ENCODE measurements at places on chromosomes 2 and 18.

DNA sequence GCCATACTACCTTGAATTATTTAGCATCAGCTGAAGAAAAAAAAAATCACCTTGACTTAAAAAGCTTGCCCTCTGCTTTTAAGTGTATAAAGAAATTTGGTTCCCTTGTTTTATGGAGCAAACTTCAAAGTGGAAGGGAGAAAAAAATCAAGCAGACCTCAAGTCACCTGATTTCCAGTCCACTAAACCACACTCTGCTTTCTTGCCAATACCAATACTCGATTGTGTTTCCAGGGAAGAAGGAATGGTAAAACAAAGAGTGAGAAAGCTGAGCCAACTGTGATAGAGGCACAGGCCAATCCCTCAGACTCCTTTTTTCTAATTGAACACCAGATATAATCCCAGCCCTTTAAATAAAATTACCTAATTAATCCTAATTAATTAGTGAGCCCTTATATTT is 587.3 kb downstream of the ARHGAP15 start:
- DNase-seq = no peak

DNA sequence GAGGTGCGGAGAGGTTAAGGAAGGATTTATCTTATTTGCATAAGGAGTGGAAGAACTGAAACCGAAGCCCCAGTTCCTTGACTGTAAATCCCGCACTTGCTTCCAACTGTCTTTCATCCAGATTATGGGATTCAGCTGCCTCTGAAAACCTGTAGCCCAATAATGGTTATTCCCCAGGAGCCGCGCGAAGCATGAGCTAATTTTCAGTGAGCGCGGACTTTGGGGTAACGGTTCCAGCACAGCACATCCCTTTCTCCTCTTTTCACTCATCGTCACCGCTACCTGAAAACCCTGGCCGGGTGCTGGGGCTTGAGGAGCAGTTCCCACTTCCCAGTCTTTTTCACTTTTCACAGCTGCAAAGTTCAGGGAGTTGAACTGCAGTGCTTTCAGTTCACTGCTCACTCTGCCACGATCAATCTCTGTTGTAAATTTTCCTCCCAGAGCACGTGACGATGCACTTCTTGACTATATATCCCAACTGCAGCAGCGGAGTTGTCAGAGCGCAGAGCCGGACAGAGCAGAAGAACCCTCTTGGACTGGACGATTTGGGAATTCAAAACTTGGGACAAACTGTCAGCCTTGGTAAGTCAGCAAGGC is at the start of gene KCNE4:
Gene KCNE4 (plus strand): TSS at position 498 of the 597 bp plus-strand sequence. CDS start 641 bp downstream, outside the sequence.
- no peak for DNase-seq

DNA sequence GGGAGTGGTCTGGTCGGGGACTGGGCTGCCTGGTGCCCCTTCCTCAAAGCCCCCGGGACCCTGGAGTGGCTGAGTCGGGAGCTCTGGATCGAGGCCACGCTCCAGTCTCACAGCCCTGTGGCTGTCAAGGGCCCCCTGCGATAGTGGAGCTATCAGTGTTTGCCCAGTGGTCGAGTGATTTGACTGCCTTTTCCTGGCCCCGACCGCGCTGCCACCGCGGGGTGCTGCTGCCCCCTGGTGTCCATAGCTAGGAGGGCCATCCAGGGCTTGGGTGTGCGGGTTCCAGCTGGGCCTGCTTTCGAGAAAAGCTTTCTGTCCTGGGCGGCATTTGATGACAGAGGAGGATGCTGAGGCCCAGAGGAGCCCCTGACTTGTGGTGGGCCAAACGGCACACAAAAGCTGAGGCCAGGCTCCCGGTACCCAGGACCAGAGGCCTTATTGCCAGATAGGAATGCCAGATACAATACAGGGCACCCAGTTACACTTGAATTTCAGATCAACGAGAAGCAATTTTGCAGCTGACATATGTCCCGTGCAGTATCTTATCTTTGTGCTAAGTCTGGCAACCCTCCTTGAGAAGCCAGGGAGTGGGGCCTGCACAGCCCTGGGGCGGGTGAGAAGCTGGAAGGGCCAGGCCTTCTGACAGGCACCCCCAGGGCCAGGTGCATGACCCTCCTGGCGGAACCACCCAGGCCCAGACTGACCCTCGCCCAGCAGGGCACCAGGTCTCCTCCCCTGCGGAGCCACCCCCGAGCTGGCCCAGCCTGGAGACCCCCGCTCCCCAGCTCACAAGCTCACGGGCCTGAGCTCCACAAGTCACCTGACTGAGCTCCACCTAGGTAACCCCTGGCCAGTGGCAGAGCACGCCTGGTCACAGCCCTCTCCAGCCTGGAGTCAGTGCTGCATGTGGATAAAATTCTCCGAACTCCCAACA is 13.0 kb downstream of the ODC1 start:
- no peak for DNase-seq

DNA sequence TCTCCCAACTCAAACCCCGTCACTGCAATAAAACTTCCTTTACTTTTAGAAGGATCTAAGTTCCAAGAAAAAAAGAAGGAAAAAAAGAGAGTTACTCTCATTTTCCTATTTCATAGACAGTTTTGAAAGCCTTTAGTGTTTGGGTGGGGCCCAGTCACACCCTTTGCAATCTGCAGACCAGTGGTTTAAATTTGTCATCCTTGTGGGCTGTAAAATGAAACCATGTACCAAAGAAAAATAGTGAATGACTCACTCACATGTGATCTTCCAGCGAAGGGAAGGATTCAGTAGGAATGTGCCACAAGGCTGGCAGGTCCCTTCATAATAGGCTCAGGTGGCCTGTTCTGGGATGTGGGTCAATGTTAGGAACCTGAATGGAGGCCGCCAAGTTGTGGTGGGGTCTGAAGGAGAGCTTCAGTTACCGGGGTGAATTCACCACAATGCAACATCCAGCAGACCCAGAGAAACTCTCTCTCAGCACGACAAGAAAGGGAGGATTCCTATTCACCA is 28.3 kb downstream of the ANXA4 start:
- no peak for DNase-seq

DNA sequence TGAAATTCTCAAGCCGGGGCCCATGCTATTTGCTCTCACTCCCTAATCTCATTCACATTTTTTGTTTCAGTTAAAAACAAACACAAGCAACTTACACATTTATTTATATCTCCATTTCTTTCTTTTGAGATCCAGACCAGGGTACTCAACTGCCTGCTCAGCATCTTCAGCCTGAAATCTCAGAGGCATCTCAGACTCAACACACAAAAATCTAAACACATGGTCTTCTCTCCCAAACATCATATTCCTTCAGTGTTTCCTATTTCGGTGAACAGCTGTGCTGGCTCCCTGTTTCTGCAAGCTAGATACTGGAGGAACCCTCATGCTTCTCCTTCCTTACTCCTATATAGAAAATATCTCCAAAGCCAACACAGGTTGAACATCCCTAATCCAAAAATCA is 11.3 kb upstream of the RTTN start:
- DNase-seq = no peak

- no peak for DNase-seq
Measured at GRCh38 chr2:47422560-47422959, 19.6 kb downstream of the MSH2 start.

- DNase-seq = no peak
Measured at GRCh38 chr2:96195410-96196066, 13.1 kb downstream of the STARD7 start.

DNA sequence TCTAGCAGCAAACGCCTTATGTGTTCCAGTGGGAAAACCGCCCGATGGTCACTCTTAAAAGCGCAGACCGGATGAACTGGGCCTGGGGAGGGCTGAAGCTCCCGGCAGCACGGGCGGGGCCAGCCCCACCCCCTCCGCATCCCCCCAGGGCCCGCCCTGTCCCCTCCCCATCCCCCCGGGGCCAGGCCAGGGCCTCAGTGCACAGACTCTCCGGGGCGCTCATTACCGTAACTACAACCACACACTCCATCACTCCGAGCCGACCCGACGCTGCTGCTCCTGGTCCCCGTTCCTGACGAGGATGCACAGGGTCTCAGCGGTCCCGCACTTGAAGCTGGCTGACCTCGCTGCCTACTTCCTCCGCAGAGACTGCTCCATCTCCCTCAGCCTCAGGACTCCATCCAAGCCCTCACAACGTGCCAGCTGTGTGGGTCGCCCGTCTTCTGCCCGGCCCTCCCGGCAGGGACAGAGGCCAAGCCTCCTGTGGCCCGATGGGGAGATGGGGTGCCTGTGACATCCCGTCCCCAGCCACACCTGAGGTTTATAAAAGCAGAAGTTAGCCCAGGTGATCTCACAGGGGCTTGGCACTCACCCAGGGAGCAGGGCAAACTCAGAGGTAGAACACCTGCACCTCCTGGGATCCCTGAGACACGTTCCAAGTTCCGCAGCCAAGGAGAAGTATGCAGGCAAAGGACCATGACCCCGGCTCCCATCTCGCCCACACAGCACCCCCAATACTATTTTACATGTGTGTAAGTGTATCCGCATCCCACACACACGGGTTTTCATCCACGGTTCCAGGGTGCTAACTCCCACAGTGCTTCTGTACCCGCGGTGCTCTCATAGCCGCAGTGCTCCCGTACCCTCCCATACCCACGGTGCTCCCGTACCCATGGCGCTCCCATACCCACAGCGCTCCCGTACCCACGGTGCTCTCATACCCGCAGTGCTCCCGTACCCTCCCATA is 36.0 kb downstream of the SLC66A2 start:
- DNase-seq = no peak

DNA sequence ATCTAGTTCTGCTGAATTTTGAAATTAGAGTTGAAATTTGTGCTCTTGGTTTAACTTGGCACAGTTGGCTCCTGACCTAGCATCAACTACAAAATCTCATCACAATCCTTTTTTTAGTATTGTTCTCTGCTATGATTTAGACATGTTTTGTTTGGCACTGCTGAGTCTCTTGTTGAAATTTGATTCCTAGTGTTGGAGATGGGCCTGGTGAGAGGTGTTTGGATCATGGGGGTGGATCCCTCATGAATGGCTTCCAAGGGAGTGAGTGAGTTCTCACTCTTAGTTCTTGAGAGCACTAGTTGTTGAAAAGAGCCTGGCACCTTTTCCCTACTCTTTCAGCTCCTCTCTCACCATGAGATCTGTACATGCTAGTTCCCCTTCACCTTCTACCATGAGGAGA is 605.6 kb upstream of the SLC39A10 start:
- no peak for DNase-seq

DNA sequence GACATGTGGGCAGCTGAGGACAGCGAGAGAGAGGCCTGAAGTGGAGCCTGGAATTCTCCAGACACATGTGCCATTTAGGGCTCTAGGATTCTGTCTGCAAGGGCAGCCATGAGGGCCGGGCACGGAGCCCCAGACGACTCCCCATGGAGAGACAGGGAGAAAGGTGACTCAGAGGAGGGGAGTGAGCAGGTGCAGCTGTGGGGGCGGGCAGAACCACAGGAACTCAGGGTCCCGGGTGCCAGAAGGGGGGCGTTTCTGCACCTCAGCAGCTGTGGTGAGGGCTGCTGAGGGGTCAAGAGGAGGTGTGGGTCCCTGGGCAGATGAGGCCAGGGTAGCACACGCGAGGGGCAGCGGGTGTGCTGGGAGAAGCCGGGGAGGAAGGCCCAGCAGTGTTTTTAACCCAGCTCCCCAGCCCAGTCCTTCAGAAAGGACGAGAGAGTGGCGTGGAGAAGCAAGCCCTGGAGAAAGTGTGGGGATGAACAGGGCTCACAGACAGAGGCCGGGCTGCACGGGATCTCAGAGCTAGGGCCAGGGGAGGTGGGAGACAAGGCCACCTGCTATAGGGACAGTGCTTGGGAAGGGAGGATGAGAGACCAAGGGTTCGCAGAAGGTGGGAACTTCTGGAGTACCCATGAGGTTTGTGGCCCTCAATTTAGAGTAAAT is 7.6 kb downstream of the GPR17 start:
- DNase-seq = no peak

DNA sequence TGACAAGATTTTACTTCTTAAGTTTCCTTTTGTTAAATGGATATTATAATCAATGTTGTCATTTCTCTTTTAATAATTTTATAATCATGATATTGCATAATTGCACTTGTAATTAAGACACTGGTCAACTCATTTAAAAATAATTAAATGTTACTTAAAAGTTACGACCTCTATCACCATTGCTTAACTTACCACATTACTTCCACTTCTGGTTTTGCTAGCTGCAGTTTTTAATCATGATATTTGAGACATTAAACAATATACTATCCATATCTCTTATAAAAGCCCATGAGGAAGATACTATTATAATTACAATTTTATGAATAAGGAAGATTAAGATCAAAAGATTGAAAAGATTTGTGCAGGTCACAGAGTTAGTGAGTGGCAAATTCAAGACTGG is 502.0 kb downstream of the RNF144A start:
- DNase-seq = no peak

DNA sequence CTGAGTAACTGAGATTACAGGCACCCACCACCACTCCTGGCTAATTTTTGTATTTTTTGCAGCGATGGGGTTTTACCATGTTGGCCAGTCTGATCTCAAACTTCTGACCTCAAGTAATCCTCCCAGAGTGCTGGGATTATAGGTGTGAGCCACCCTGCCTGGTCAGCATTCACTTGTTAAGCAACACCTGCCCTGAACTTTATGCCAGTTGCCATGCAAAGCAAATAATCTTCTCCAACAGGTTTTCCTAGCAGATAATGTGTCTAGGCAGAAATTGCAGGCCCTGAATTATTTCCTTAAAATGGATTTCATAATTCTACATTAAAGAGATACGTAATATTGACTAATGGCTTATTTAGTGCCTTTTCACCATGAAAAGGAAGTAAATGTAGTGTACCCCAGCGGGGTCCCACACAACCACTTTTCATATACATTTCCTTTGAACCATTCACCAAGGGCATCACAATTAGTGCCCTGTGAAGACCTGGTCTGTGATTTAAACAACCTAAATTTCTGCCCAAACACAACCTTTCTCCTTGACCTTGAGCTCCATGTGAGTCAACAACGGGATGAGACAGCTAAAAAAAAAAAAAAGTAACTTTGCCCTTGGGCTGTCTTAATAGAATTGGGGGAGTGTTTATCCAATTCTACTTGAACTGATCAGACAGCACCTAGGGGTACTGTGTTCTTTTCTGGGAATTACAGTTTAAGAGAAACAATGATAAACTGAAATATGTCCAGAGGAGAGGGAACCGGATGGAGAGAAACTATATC is 41.6 kb downstream of the EEF1B2 start:
- DNase-seq = no peak

DNA sequence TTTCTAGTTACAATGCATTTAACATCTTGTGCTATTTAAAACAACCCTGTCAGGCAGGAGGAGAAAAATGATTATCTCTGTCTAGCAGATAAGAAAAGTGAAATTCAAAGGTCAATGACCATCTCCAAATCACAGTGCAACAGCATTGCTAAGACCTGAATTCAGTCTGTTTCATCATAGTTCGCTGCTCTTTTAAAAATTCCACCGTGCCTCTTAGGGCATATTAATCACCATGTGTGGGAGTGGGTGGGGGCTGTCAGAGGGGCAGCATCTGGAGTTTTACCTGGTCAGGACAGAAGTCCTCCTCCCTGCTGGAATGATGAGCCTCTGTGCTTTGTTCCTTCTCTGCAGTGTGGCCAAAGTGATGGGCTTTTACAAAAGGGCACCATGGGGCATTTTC is 418.7 kb upstream of the RGPD4 start:
- DNase-seq = no peak

GRCh38 chr18:43539862-43540261 is 262.6 kb upstream of the SYT4 start:
- DNase-seq = no peak

DNA sequence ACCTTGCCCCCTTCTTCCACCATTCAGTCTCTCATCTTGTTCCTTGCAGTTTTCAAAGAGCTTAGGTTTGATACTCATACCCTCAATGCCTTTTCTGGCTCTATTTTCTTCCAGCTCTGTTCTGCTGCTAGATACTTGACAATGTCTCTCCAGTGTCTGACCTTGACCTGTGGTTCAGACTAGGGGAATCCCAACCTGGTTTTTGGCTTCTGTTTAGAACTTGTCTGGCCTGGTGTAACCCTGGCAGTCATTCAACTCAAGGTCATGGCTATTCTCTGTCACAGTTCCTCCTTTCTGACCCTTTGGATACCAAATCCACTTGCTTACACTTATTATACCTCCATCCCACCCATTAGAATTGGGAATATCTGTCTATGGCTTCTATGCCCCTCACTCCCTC is 31.8 kb upstream of the IMP4 start:
- DNase-seq = no peak
